ENCODE measurements at places on chromosomes 6 and 20.

DNA sequence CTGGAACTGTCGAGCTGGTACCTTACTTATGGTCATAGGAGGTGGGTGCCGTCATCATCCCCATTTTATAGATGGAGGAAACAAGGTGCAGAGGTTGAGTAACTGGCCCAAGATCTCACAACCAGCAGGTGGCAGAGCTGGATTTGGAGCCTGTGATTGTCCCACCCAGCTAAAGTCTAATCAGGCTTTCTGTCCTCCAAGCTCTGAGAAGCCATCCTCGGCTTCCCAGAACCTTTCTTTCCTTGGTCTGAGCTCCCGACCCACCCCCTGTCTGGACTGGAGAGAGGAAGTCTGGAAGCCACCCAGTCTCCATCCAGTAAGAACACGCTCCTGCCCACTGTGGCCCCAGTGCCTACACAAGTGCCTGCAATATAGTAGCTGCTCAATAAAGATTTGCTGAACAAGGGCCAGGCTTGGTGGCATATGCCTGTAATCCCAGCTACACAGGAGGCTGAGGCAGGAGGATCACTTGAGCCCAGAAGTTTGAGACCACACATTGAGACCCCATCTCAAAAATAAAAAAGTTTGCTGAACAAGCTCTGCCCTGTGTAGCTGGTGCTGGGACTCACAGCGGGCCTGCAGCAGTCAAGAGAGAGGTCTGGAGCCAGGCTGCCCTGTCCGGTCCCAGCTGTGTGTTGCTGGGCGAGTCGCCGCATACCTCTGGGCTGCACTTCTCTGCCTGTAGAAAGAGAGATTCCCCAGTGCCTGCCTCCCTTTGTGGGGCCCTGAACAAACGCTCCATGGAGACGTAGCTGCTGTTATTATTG, 32.5 kb upstream of the DLGAP4 start:
- DNase-seq, result no peak

DNA sequence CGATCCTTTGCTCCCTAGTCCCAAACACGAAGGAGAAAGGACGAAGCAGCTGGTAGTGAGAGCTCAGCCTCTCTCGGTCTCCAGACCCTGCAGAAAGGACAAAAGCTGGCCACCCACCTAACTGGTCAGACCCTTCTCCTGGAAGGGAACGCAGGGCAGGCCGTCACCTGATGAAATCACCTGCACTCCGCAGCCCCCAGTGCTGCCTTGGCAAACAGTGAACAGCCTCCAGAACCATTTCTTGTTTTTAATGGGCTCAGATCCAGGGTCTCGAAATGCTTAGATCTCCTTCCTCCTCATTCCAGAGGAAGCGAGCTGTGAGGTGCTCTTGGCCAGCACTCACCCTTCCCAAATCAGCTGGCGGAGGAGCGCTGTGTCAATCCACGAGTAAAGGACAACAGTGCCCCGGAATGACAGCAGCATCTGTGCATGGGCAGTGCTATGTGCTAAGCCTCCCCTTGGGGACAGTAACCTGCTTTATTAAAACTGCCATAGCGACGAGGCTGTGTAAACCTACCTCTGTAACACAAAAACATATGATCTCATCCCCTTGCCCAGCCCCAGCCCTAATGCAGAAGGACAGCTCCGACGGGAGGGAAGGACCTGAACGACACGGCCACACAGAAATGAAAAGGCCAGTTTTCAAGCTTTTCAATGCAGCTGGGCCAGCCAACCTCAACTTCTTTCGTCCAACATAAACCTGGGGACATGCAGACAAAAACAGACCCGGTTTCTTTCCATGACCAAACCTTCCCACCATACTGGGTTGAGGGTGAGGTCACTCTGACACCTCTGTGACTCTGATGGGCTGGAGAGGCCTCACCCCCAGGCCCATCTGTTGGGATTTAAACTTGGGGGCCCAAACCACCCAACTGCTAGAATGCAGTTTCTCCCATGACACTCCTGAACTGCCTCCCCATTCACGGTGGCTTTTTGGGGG, 43.3 kb downstream of the SULF2 start:
- DNase-seq, result no peak

DNA sequence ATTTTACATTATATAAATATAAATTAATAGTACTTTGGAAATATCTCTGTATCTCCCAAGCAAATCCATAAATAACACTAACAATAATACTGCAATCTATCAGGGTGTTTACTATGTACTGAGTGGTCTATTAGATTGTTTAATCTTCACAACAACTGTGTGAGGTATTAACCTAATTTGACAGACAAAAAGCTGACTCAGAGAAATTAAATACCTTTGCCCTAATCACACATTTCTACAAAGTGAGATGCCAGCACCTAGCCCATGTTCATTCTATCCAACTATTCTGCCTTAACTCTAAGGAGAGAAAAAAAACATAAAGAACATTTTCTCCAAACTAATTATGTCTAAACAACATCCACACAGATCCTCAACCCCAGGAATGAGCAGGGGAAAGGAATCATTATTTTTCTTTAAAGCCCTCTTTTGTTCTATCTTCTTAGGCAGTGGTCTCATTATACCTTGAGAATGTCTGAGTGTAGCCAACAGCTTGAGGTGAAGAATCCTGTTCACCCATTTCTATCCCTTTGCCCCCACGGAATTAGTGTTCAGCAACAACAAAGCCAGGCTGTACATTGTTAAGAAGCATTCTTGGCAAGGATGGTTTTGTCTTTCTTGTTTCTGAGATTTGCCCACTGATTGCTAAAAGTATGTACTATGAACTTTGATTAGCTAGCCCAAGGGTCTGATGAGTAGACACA, 42.7 kb downstream of the PRL start:
- no peak for DNase-seq

DNA sequence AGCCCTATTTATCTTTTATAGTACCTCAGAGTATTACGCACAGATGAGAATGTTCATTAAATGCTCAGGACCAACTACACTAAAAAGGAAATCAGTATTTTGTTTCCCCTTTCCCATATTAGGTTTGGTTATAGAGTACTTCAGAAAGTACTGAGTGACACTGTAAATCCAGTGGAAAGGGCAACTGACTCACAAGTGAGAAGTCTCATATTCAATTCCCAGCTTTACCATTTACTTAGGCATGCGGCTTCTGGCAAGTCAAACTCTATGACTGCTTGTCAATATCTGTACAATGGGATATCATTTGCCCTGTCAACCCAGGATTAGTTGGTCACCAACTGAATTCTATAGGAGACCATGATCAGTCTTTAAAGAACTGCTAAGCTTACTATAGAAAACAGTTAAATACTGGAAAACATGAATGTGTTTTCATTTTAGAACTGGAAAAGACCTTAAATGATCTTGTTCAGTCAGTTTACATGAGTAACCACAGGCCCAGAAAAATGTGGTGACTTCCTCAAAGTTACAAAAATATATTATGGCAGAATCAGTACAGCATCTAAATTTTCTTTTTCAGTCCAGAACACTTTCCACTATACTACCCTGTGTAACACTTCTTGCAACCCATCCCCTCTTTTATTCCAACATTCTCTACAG, 3.6 kb downstream of the MAP3K7 start:
- no peak for DNase-seq

- no peak for DNase-seq
These were observed 244.9 kb downstream of the HIVEP2 start for GRCh38 chr6:142700032-142700431.

DNA sequence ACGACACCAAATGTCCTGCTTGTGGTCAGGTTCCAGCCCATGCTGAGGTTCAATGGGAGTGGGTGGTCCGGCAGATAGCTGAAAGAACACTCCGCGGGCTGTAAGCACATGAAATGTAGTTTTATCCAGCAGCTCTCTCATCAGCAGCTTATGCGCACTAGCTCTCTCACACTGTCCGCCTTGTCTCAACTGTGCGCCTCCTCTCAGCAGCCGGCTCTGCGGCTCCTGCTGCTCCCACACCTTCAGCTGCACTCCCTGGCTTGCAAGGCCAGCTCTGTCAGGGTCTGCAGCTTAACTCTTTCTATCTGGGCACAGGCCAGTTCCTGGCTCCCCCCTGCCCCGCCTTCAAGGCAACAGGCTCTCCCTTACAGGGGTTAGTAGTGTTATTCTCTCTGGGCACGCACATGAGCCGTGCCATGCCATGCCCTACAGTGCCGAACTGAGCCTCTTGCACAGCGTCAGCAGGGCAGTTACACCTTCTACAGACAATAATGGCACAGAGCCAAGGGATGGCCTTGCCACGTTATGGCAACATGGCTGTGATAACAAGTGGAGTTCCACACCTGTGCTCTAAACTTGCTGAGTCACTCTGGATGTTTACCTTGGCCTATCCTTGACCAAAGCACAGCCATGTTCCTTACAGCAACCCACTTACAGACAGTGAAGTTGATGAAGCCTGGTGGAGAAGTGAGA, 84.0 kb upstream of the LRFN2 start:
- no peak for DNase-seq
